ENCODE measurements at places on chromosomes 4 and X.

DNA sequence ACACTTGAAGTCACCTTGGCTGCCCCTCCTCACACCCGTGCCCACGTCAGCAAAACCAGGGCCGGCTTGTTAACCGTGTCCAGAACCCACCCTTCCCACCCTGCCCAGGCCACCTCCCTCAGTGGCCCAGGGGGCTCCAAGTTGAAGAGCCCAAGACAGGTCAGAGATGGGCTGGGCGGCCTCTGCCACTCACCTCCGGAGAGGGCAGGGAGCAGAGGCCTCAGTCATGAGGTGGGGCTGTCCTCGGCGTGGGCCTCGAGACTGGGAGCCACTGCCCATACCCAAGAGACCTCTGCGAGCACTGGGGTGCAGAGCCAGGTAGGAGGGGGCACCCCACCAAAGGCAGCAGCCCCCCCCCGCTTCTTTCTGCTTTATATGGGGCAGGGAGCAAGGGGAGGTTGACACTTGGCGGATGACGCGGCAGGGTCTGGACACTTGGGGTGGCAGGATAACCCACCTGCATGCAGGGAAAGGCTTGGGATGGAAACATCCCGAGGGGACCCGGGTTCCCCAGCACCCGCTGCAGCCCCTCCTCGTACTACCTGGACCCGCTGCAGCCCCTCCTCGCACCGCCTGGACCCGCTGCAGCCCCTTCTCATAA, 38.0 kb upstream of the SPON2 start:
- no peak for DNase-seq

- no peak for DNase-seq
Measured at GRCh38 chrX:150225266-150225665, 137.9 kb upstream of the MAMLD1 start.

GRCh38 chr4:88881227-88881569, 175.8 kb downstream of the FAM13A start:
- no peak for DNase-seq

GRCh38 chrX:136689436-136689835, 41.5 kb downstream of the CD40LG start:
- DNase-seq: no peak

DNA sequence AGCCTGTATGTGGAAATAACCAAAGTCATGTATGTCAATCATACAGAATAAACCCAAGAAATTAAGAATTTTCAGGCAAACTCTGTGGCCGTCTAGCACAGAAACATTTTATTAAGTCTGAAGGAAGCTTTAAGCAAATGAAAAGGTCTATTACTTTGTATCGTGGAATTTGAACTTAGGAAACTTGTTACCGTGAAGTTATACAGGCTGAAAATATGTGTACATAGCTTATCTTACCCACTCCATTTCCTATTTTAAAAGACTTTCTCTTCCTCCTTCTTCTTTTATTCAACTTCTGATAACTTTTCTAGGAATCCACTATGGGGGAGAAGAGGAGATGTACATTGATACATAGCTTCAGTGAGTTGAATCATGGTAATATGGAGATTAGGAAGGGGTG, 108.3 kb downstream of the AGTR2 start:
- DNase-seq: no peak

DNA sequence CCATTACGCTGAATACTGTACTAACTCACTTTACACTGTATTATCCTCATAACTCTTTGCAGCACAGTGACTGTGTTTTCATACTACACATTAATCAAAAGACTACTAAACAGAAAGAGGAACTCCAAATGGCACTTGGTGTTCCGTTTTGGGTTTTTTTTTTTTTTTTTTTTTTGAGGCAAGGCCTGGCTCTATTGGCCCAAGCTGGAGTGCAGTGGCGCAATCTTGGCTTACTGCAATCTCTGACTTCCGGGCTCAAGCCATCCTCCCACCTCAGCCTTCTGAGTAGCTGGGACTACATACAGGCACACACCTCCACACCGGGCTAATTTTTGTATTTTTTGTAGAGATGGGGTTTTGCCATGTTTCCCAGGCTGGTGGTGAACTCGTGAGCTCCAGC, 10.7 kb downstream of the KLHL8 start:
- DNase-seq: no peak

DNA sequence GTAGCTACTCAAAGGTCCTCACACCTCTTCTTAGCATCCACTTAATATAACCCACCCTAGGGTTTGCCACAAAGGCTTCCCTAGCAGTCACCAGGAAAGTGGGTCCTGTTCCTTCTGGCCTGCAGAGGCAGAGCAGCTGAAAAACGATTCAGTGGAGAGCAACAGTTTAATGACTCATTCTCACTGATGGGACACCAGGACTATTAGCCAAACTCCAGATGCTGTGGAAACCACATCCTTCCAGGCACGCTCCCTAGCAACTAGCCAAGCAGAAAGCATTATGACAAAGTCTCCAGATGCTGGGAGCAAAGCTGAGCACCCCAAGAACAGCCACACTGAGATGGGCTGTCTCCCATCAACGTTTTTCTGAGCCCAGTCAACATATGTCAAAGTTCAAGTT, 30.3 kb upstream of the UTP14A start:
- no peak for DNase-seq

DNA sequence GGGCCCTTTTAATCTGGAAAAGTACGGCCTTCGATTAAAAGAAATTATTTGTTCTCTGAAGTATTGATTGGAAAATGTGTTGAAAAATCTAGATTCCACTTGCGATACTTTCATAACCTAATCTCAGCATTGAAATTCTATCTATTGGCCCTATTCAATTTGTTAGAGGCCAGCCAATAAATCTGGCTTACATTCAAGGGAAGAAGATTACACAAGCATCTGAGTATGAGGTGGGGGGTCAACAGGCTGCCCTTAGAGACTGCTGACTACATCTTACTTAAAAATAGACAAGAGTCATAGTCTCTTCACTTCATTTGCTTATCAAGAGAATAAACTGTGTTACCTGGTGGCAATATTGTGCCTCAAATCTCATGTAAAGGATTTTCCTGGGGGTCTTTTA, 248.0 kb upstream of the KCNIP4 start:
- no peak for DNase-seq

GRCh38 chrX:39809331-39809730, 288.4 kb downstream of the BCOR start:
- DNase-seq: no peak
